ENCODE measurements at places on chromosomes 4 and X.

DNA sequence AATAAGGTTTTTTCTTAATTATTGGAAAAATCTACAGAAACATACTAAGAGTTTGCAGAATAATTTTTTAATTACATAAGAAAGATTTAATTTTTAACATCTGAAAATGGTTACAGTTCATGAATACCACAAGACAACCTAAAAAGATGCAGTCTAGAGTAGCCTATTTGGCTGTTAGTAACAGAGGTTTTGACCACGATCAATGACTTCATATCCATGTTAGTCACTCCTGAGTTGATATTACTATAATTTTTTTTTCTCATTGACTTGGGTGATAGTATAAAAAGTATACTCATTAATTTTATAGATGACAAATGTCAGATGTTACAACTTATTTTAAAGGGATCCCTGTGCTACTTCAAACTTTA, 272.5 kb downstream of the DCTD start:
- no peak for DNase-seq

DNA sequence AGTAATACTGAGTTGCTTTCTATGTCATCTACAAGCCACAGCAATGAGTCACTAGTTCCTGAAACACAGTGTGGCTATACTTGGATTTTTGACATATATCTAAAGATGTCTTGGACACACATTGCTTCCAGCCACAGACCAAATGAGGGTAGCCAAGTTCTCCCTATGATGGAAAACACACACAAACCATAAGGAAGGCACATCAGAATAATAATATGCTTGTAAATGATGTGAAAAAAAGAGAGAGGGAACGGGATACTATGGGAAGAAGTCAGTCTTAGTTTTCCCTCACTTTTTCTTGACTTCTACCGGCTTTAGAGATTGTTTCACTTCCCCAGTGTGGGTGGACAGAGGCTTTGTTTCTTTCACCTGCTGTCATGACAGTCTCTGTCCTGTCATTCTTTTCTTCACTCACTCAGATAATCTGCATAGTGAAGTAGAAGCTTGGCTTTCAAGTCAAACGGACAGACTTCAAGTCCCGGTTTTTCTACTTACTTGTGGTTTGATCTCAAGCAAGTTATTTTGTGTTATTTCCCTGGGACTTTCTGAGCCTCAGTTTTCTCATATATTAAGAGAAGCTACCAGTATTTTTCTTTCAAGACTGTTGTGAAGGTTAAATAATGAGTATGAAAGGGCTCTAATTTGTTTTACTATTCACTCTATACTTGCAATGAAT, 34.7 kb downstream of the P2RY10 start:
- no peak for DNase-seq

- DNase-seq, result no peak
Observed at GRCh38 chr4:102404431-102404969, 59.2 kb upstream of the SLC39A8 start.

DNA sequence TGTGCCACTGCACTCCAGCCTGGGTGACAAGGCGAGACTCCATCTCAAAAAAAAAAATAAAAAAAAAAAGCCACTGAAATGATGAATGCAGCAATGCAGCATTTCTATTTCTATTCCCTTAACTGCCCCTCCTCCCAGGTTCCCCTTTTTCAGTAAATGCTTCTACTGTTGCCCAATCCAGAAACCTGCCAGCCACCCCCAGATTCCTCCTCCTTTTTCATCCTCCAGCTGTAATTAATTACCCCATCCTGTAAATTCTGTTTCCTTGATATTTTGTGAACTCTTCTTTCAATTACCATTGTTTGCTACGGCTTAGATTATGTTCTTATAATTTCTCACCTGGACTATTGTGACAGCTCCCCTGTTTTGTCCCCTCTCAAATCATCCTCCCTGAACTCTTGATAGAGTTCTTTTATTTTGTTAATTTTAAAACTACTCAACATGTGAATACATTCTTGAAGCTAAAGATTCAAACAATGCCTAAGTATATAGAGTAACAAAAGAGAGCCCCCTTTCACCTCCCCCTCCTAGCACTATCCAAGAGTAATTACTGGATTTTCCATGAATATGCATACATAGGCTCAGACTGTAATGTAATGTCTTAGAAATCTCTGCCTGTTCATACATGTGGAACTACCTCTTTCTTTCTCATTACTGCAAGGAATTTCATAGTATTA, 140.6 kb upstream of the GPC4 start:
- DNase-seq, result no peak
